ENCODE measurements at places on chromosomes 5 and 9.

DNA sequence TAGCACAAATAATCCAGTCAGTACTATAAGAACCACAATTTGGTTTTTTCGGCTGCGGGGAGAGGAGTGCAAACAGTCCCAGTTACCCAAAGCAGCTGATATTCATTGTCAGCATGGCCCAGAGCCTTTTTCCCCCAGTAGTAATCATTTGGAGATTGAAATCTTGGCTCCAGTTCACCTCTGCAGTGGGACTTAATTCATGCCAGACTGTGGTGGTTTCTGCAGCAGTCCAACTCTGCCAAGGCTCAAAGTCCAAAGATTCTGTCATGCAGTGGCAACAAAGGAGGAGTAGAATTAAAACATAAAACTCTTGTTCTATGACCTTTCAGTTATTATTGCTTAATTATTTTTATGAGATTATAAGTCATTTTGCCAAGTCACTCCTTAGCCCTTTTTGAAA is 25.0 kb upstream of the TRIM36 start:
- no peak for DNase-seq

DNA sequence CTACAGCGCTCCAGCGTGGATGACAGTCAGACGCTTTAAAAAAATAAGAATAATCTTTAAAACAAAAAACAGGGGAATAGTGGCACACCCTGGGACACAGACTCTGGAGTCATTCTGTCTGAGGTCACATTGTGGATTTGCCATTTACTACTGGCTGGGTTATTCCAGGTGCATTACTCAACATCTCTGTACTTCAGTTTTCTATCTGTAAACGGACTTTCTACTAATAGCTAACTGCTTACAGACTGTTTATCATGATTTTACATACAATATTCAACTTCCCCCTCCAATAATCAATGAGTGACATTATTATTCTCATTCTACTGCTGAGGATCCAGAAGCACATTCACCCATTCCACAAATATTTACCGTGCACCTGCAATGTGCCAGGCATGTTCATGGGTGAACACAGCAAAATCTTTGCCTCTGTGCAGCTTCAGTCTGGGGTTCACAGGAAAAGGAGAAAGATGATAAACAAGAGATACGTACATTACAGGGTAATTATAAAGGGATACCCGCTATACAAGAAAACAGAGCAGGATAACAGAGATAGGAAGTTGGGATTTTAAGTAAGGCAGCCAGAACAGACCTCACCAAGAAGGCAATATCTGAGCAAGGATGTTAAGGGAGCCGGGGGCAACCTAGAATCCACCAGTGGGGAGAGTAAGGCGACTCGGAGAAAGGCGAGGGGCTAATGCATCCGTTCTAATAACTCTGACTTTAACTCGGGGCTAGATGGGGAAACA is 984 bp upstream of the RAD23B start:
- no peak for DNase-seq

GRCh38 chr9:121910491-121911040 is 182.5 kb downstream of the TTLL11 start:
- DNase-seq, result no peak

GRCh38 chr5:93883459-93883858 is 142.1 kb upstream of the POU5F2 start:
- DNase-seq, result no peak

DNA sequence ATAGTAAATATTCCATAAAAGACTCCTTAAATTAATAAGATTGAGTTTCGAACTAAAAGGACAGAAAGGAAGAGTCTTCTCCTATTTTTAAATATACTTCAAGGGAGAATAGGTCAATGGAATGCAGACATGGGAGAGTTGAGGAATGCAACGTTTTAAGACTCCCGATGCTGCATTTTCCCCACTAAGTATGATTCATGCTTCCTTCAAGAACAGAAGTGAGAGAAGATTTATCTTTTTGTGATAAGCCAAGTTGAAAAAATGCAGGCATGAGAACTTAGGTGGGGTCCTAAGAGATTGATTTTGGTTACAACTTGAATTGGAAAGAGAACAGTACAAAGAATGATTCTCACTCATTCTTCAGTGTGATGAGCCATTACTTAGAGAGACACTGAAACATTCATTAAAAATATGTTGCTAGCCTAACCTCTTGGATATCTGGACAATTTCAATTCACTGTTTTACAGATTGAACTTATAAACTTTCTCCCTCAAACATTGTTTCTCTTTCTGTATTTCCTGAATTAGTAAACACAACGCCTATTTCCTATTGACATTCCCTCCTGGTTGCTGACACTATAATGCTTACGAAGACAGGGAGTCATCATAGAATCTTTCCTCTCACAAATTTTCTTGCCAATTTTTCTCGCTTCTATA is 1666.1 kb upstream of the WWC1 start:
- DNase-seq, result no peak

DNA sequence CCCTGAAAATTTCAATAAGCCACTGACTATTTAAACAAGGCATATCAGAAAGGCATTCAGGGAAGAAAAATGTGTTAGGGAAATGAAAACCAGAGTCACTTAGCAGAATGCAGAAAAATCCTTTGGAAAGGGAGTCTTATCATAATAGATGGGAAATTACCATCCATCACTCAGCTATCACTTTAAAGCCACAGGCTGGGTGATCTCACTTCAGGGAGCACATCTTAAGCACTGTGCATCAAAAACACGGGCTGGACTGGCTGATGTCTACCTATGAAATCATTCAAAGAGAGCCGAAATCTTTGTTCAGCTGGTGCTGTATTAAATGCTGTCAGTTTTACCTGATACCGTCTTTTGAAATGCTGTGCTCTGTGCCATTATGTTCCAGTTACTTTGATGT is 73.5 kb downstream of the C9orf57 start:
- no peak for DNase-seq

- no peak for DNase-seq
These were observed 111.5 kb upstream of the IL7R start for GRCh38 chr5:35745193-35745592.

GRCh38 chr9:124475868-124476690 is 25.8 kb downstream of the ADGRD2 start:
- no peak for DNase-seq

DNA sequence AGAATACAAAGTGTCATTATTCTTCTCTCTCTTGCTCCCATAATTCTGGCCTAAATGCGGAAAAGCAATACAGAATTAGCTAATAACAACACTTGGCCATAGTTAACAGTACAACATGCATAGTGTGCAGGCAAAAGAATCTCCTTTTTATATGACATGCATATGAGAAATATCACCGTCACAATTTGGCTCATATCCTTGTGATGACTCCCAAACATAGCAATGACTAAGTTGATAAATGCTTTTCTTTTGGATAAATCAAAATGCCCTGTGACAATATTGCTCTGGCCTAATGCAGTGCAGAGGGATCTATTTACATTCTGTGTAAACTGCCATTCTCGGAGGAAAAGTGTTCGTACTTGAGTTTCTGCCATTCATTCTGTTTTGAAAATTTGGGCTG is 121.9 kb upstream of the GHR start:
- DNase-seq, result no peak
